NCI-H1930 (cell line): ENCODE measurements at places on chromosomes 16 and 17.

GRCh38 chr17:31690151-31690551 is 168.9 kb downstream of the COPRS start:
- DNase-seq = no peak

DNA sequence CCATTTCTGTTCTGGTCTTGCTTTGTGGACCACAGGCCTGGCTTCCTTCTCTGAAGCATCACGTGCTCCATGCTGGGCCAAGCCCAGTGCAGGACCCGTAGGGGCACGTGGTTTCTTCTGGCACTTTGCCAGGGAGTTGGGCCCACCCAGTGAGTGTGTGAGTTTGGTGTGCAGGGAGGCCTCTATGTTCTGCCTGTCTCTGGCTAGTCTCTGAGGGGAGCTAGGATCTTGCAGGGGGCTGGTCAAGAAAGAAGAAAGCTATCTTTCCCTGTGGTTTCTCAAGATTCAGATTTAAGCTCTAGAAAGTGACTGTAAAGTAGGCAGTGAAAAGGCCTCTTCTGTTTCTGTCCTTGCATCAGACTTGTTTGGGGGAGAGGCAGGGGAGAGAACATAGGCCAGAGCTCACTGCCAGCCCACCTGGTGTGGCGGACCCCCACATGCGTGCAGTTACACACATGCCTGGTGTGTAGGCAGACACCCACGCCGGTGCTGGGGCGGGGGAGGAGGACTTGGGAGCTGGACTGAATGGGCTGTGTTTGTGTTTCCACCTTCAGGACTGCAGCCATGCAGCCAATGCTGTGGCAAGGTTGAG is 11.8 kb downstream of the LASP1 start:
- DNase-seq = no peak

- DNase-seq = no peak
Measured at GRCh38 chr17:27596096-27596495, 34.9 kb upstream of the LGALS9 start.

DNA sequence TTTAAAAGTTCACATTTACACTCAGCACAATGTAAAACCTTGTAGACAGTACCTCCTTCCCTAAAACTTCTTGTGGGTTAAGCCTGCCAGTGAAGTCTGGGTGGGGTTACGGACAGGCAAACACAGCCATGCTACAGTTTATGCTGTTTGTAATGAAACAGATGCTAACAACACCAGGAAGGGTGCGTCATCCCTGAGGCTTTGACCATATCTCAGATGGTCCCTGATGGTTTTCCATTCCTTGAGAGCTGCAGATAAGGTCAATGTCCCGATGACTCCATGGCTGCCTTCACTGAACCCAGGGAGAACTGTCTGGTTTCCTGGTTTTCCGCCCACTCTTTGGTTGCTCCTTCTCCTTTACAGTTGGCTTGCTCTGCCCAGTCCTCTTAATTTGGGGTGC is 29.1 kb downstream of the GAS7 start:
- DNase-seq = no peak

DNA sequence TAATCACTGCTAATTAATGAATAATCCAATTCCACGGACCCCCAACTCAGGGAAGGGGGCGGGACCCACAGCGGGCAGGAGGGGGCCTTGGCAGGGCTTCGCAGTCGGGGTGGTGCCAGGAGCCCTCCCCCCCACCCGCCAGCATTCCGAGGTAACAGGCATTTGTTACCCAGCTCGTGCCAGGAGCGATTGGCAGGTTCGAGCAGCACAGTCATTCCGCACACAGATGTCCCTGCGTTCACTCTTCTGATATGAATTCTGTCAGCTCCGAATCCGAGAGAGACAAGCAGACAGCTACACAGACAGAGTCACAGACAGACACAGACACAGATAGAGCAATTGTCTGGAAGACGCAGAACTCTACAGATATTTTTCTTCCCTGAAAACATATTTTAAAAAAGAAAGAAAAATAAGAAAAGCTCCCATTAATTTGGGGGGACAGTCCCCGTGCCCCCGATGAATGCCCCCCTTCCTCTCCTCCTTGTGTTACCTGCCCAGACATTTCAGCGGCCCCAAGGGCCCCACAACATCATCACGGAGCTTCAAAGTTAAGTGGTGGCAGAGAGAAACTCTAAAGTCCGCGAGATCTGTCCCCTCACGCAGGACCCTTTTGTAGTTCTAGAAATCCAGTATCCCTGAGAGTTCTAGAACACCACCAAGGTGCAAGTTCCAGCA is 10.2 kb downstream of the NEUROD2 start:
- DNase-seq = no peak

DNA sequence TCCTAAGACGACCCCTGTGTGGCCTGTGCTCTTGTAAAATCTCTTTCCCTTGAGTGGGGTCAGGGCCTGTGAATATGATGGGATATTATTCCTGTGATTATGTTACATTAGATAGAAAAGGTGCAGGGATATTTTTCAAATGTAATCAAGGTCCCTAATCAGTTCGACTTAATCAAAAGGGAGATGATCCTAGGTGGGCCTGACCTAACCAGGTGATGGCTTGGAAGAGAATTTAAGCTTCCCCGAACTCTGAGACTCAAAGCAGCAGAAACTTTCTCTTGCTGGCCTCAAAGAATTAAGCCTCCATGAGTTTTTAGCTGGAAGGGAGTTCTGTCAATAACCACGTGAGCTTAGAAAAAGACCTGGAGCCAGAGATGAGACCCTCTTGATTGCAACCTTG is 124.7 kb downstream of the MAF start:
- DNase-seq = no peak

DNA sequence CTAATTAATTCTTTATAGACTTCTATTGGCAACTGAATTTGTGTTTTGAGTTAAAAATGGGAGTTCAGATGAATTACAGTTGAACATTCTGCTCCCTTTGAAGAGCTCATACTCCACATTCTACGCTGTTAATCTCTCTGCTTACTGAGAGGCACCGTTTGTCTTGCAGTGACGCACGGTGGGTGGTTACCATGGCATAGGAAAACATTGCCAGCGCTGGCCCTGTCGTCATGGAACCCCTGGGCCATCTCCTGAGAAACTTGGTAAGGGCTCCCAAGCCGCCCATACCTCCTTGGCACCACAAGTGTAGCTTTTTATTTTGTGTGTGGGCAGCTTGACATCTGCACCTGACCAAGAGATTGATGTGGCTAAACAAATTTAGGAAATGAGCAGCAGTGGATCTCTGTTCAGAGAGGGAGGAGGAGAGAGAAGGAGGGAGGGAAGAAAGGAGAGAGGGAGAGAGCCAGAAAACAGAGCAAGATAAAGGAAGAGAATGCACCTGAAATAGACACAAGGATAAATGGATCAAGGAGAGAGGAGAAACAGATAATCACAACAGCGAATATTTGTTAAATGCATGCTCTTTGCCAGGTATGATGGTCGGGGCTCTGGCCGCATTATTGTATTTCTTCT is 398.5 kb downstream of the HAPSTR1 start:
- DNase-seq = no peak

DNA sequence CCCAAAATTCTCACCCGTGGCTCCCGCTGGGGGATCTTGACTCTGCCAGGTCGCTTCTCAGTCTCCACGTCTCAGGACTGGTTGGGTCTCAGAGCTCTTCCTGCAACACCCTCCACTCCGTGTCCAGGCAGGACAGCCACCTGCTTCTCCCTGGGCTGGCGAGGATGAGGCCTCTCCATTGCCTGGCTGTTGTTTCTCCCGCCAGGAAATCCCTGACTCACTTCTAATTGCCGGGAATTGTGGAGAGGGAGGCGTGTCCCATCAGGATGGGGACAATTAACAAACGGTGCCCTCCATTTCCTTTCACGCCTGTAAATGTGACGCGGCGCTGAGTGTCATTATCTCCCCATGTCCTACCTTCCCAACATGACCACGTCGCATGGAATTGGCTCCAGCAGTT is 204.5 kb downstream of the RBFOX3 start:
- DNase-seq = no peak

GRCh38 chr17:80596760-80597608 is 52.3 kb downstream of the RPTOR start:
- no peak for DNase-seq

GRCh38 chr17:40134184-40134583 is 6.2 kb upstream of the CASC3 start:
- no peak for DNase-seq

- DNase-seq = no peak
Measured at GRCh38 chr17:45874151-45874550, 20.2 kb upstream of the MAPT start.

GRCh38 chr17:20095336-20096080 is 86.3 kb downstream of the SPECC1 start:
- peak; percentile 20 for DNase-seq

GRCh38 chr16:64132190-64132589 is 989.7 kb downstream of the CDH11 start:
- DNase-seq = no peak

DNA sequence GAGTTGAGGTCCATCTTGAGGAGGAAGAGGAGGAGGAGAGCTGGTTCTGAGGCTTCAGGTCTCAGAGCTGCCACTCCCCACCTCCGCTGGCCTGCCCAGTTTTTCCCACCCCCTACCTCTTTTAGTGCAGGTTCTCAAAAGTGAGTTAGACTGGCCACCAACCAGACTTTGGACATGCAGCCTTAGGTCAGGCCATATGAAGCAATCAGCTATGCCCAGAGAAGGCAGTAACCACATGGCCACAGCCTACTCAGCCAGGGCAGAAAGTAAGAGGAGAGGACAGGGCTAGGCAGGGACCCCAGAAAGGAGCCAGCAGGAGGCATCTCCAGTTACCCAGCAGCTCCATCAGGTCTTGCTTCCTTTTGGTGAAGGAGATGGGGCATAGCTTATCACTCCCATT is 9.0 kb downstream of the MYO15A start:
- DNase-seq = no peak

GRCh38 chr17:18315562-18315922 is 449 bp downstream of the SMCR8 start:
- no peak for DNase-seq

- no peak for DNase-seq
Measured at GRCh38 chr17:21200590-21201297, 13.2 kb downstream of the TMEM11 start.

GRCh38 chr17:4850246-4850645 is 17.1 kb downstream of the MINK1 start:
- DNase-seq = no peak

DNA sequence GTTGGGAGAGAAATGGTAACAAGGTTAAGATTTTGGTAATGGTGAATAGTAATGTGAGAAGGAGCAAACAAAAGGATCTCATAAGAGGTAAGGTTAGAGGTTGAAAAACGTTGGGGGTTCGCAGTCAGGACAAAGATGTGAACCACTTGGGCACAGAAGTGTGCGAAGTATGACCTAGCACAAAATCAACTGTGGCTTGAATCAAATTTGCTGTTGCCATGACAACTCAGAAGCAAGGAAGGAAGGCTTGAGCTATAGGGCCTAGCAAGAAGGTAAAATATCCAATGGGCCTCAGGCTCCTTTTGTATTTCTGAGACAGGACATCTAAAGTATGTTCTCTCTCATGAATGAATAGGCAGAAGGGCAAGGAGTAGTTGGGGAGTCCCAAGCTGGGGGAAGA is 24.5 kb upstream of the TEKT1 start:
- no peak for DNase-seq

- DNase-seq = no peak
Measured at GRCh38 chr17:40290629-40291280, 3.1 kb downstream of the CDC6 start.

DNA sequence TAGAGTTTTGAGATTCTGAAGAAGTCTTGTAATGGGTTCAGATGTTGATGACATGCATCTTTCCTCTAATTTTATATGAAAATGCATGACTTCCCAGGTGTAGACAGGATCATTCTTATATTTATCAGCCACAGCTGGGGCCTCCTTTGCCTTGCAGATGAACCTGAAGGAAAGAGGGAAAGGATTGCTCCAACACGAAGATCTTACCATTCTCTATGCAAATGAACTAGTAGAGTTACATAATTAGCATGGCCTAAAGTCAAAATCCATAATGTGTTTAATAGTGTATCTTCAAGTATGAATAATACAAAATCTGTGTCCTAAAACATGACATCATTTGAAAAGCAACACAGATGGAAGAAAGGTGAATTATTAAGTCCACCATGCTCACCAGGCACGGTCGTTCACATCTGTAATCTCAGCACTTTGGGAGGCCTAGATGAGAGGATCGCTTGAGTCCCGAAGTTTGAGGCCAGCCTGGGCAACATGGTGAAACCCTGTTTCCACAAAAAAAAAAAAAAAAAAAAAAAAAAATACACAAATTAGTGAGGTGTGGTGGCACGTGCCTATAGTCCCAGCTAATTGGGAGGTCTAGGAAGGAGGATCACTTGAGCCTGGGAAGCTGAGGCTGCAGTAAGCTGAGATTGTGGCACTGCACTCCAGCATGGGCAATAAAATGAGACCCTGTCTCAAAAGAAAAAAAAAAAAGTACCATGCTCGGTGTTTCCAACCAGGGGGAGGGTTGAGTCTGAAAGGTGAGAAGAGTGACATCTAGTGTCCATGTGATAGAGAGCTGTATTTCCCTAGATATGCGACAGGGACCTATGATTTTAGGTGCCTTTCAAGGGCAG is 6.3 kb downstream of the VWA3A start:
- peak; percentile 34 for DNase-seq

DNA sequence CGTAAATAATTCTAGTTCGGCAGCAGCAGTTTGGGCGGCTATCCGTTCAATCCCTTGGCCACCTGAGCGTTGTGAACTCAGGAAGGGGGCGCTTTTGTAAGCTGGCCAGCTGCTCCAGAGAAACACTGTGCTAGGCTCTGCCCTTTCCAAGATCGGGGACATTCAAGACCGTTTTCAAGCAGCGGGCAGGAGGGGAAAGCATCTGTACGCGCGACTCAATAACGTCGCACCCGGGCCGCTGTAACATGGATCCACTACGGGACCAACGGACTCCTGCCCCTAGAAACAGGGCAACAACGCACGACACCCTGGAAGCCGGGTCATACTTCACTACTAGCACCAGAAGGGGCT is 463 bp downstream of the TOP2A start:
- peak; percentile 42 for DNase-seq

DNA sequence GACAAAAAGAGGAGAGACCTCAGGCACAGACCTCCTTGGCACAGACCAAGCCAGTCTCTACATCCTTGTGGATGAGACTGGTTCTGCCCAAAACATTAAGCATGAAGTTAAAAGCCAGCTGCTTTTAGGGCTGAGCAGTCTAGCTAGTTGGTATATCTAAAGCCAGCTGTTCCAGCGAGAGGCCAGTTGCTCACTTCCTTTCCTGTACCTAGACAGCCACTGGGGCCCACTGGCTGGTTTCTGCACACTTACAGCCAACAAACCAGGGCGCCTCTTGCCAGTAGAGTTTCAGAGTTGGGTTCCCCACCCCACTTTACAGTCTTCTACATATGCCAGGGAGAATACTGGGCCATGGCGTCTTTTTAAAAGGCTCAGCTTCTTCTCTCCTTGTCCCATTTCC is 242.4 kb downstream of the ZFHX3 start:
- no peak for DNase-seq
